ENCODE measurements at places on chromosomes 2 and 18. TPM values are rescaled to one million over a fixed set of nuclear protein-coding genes. Genes with fewer than 3 reads are reported as not detected.

DNA sequence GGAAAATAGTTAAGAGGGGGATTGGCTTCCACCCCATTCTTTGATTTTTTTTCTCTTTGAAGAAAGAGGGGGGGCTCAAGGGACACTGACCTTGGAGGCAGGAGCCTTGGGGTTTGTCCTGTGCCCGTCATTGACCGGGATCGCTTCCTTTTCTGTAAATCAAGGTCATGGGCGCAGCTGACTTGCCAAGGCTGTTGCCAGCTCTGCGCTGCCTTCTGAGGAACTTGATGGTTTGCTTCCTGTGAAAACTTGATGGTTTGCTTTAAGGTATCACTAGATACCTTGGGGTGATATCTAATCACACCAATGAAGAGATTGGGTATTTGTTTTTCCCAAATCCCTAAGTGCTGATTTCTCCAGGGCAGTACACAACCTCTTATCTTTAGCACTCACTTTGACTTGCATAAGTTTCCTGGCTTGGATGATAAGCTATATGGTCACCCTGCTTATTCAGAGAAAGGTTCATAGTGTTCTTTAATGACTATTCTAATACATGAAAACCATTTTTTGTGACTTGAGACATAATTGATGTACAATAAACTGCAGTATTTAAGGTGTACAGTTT is 56.0 kb downstream of the DGKD start:
- no peaks in the 10 kb centered on the region for H3K27me3 ChIP-seq
- no peak overlapping the region for H3K4me3 ChIP-seq
- H3K27ac ChIP-seq = peak overlapping the region; percentile 4
- H3K36me3 ChIP-seq = no peaks in the 10 kb centered on the region

DNA sequence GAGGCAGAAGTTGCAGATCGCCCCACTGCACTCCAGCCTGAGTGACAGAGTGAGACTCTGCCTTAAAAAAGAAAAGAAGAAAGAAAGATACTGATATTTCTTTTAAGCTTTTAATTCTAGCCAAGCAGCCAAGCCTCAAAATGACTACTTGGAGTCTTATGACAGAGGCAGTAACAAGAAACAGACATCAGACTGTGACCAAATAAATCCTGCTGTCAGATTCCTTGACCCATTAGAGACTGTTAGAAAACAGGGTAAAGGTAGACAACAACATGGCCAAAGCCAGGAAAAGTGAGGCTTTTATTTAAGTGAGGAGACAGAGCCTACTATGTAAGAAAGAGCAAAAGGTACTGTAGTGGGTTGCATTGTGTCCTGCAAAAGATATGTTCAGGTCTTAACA is 83.4 kb upstream of the NARS1 start:
- H3K27me3 ChIP-seq = no peaks in the 10 kb centered on the region
- H3K36me3 ChIP-seq = no peaks in the 10 kb centered on the region
- H3K4me1 ChIP-seq = no peaks in the 10 kb centered on the region
- no peak for DNase-seq
- H3K4me3 ChIP-seq = no peak overlapping the region
- H3K27ac ChIP-seq = no peak overlapping the region

- DNase-seq = peak; percentile 38
- H3K36me3 ChIP-seq = no peaks in the 10 kb centered on the region
- no peak overlapping the region for H3K4me3 ChIP-seq
- no peaks in the 10 kb centered on the region for H3K27me3 ChIP-seq
These were observed 182.3 kb downstream of the RDH14 start for GRCh38 chr2:18378020-18378653.

Gene AQP12B
- not detected for total RNA-seq

DNA sequence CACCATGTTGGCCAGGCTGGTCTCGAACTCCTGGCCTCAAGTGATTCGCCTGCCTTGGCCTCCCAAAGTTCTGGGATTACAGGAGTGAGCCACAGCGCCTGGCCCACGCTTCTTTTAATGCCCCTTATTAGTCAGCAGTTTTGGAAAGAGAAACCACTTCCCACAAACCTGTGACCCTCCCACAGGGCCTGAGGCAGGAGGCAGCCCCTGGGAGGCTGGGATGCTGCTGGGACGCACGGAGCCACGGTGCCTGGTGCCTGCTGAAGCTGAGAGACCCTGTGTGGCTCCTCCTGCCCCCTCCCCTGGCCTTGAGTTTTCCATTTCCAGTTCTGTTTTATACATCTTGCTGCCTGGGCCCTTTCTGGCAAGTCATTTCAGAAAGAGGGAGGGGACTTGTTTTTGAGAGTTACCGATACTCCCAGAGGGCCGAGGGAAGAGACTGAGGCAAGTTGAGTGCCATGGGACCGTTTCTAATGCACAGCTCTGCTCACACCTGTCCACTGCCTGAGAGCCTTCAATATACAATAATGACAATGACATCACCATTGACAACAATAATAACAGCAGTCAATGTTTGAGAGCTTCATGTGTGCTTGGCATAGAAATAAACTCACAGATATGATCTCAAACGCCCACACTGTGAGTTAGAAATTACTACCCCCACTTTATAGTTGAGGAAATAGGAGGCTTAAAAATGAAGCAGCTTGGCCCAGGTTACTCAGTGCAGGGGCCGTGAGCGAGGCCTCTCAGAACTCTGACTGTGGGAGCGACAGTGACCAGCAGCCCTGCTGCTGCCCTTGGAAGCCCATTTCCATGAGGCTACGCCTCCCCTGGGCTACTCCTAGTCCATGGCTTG is 78.1 kb upstream of the YWHAQ start:
- H3K4me1 ChIP-seq = no peaks in the 10 kb centered on the region
- H3K27ac ChIP-seq = no peak overlapping the region
- no peaks in the 10 kb centered on the region for H3K36me3 ChIP-seq
- no peak for DNase-seq
- no peaks in the 10 kb centered on the region for H3K27me3 ChIP-seq

Gene PLEKHA3
- total RNA-seq = 34.2 TPM

Gene SP9
- not detected for total RNA-seq

DNA sequence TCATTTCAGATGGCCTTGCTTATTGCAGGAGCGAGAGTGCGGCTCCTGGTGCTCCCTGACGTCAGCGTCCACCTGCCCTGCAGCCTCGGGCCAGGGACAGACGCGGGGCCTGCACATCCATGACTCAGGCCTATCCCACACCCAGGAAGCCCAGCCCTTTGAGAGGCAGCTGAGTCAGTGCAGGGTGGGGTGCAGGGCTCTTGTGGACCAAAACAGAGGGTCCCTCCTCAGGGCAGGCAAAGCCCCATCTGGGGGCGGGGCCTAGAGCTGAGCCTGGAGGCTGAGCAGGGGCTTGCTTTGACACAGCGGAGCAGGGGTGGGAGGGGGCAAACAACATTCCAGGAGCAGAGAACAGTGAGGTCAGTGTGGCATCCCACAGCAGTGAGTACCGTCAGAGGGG is 7.7 kb upstream of the ARHGEF4 start:
- no peaks in the 10 kb centered on the region for H3K27me3 ChIP-seq
- no peak for DNase-seq
- H3K36me3 ChIP-seq = no peaks in the 10 kb centered on the region
- H3K27ac ChIP-seq = no peak overlapping the region

- H3K27ac ChIP-seq = no peak overlapping the region
- no peak for DNase-seq
- H3K36me3 ChIP-seq = no peaks in the 10 kb centered on the region
- no peaks in the 10 kb centered on the region for H3K4me1 ChIP-seq
- no peaks in the 10 kb centered on the region for H3K27me3 ChIP-seq
These were observed 464.1 kb downstream of the TGIF1 start for GRCh38 chr18:3914109-3914508.

DNA sequence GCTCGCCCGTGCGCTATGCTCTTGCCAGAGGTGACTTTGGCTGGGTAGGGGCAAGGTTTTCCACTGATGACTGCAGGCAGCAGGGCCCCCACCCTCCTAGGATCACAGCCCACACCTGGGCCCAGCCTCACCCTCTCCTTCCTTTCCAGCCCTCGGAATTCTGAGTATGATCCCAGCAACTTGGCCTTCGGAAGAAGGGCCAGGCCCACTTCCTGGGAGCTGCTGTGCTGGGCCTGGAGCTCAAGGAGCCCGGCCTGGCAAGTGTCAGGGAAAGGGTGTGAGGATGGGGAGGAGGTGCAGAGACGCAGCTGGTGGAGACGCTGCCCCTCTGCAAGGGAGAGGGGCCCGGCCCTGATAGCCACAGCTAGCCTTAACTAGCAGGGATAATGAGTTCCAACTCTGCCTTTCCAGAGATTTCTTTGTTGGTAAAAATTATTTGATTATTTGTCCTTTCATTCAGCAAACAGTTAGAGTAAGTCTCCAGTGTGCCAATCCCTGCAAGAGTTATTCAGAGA is 1.7 kb upstream of the CNDP1 start:
- no peak overlapping the region for H3K4me3 ChIP-seq
- no peaks in the 10 kb centered on the region for H3K27me3 ChIP-seq
- no peaks in the 10 kb centered on the region for H3K4me1 ChIP-seq
- H3K27ac ChIP-seq = no peak overlapping the region
- DNase-seq = peak; percentile 15

DNA sequence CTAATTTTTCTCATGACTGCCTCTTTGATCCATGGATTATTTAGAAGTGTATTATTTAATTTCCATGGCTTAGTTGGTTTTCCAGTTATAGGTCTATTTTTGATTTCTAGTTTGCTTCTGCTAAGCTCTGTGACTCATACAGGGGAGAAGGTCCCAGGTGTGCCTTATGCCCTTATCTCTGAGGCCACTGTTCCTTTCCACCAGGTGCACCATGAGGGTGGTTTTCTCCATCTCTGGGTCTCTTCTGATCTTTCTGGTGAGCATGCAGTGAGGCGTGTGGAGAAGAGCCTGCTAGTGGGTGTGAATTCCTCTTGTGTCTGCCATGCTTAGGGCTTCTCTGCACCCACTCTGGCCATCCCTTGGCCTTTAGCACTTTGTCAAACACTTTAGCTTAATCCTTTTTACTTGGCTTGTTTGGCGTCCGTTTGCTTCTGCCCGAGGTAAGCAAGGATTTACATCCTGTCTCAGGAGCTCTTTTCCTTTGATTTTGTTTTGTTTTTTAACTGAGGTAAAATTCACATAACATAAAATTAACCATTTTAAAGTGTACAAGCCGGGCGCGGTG is 129.8 kb upstream of the ARL4C start:
- H3K36me3 ChIP-seq = no peaks in the 10 kb centered on the region
- no peak for DNase-seq
- H3K27ac ChIP-seq = no peak overlapping the region
- H3K4me1 ChIP-seq = peaks cover 2% of the 10 kb centered on the region

DNA sequence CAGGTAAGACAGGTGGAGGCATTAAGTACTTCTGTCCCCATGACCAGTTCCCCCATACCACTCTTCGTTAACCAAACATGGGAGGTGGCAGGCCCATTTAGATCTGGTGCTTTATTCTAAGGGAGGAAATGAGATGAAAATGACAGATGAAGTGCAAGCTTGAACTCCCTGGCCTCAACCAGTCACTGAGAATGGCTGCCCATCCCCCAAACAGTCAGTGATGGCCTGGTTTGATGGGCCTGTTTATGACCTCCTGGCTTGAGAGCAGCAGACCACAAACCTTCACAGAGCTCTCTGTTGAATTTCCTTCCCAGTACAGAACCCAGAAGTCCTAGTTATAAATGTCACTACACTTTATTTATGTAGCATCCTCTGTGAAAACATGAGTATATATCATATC is 31.1 kb downstream of the EPAS1 start:
- no peak overlapping the region for H3K4me3 ChIP-seq
- no peaks in the 10 kb centered on the region for H3K36me3 ChIP-seq
- no peaks in the 10 kb centered on the region for H3K27me3 ChIP-seq
- no peak overlapping the region for H3K27ac ChIP-seq
- DNase-seq = no peak

- H3K27ac ChIP-seq = no peak overlapping the region
- H3K27me3 ChIP-seq = no peaks in the 10 kb centered on the region
- H3K4me1 ChIP-seq = no peaks in the 10 kb centered on the region
- H3K36me3 ChIP-seq = no peaks in the 10 kb centered on the region
These were observed 66.3 kb upstream of the XPO1 start for GRCh38 chr2:61604433-61604832.

DNA sequence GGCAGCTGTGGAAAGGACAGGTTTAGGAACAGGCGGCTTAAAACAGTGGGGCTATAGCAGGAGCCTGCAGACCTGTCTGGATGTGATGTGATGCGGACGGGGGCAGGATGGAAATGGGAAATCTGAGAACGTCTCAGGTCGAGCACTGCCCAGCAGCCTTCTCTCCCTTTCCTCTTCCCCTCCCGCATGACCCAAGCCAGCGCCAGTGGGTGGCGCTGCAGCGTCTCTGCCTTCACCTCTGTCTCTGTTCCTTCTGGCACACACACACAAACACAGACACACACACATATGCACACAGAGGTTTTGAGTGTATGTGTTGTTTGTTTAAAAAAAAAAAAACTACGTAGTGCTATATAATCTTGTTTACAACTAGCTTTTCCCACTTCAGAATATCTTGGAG is 82.0 kb upstream of the SLC66A3 start:
- DNase-seq = peak; percentile 78
- no peak overlapping the region for H3K4me3 ChIP-seq
- no peaks in the 10 kb centered on the region for H3K27me3 ChIP-seq

Gene VSNL1
- 0.44 TPM for total RNA-seq

- no peaks in the 10 kb centered on the region for H3K27me3 ChIP-seq
- peaks cover 3% of the 10 kb centered on the region for H3K4me1 ChIP-seq
- no peaks in the 10 kb centered on the region for H3K36me3 ChIP-seq
- no peak overlapping the region for H3K4me3 ChIP-seq
- no peak overlapping the region for H3K27ac ChIP-seq
These were observed 40.0 kb upstream of the ATG16L1 start for GRCh38 chr2:233211548-233211895.

DNA sequence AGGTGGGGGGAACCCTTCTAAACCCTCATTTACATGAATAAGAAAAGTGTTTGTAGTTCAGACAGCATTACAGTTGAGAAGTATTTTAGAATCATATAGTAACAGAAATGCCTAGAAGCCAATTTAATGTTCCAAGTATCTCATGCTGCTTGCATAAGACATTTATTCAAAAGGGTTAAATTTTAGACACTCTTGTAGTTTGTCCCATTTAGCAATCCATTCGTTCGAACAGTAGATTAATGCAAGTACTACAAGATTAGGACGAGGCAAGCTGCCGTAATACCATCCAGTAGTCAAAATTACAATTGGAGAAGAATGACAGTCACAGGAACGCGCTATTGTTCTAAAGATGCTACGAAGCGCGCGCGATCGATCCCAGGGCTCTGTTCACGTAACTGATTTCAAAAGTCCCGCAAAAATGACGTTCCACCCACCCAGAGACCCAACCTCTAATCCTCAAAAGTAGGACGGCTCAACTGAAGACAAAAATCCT is 1.2 kb downstream of the TMEM237 start:
- H3K36me3 ChIP-seq = no peaks in the 10 kb centered on the region
- peak overlapping the region; percentile 92 for H3K27ac ChIP-seq
- H3K4me3 ChIP-seq = peak overlapping the region; percentile 98
- H3K4me1 ChIP-seq = peaks cover 5% of the 10 kb centered on the region
- no peak for DNase-seq

DNA sequence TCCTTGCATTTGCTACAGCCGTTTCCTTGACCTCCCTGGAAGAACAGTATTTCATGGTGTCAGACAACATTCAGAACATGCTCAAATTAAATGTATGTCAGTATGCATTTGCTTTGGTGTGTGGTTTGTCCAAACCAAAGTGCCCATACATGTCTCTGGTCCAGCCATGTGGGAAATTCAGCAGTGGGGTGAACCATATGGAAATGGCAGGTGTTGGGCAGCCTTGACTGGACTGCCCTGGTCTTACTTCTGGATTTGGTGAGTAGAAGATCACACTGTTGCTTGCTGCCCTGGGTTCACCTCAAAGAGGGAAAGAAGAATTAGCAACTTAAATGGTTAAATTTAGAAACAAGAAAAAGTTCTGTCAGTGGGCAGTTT is 84.5 kb downstream of the MSH2 start:
- H3K27ac ChIP-seq = no peak overlapping the region
- no peak for DNase-seq
- no peaks in the 10 kb centered on the region for H3K4me1 ChIP-seq
- no peaks in the 10 kb centered on the region for H3K27me3 ChIP-seq
- H3K4me3 ChIP-seq = no peak overlapping the region
- H3K36me3 ChIP-seq = peaks cover 4% of the 10 kb centered on the region
